ENCODE measurements at places on chromosomes 1 and 21.

DNA sequence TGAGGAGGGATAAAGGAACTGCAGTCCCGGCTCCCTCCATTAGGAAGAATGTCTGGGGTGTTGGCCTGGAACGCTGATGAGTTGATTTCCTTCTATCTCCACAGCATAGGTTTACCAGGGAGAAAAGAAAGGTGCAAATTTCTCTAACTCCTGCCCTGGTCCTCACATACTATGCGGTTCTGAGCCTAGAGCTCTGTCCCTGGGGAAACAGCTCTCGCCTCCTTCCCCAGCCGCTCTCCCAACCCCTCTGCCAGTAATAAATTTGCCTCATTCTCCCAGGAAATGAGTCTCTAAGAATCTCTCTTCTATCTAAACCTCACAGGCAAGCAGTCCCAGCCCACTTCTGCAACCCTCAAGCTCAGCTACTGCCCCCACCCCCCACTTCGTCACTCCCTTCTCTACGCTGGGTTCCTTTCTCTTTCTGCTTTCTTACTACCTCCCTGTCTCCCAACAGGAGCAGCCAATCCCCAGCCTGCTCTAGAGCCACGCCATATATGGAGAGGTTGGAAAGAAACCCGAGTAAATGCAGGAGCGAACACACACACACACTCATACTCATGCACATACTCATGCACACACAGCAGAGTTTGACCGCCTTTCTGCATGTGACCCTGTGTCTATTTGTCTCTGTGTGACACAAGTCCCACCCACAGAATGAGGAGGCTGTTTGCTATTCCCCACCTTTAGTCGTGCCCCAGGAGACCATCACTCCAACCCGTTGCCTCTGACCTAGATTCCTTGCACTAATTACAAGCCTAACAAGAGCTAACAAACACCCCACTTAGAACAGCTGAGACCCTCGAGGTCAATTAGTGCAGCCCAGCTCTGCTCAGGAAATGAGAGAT, 13.4 kb downstream of the PLEKHO1 start:
- no peak for DNase-seq

- DNase-seq, result no peak
These were observed 15.8 kb upstream of the CDCA8 start for GRCh38 chr1:37676281-37677142.

- no peak for DNase-seq
These were observed 5.0 kb downstream of the ADARB1 start for GRCh38 chr21:45079351-45079750.

- no peak for DNase-seq
These were observed 19.0 kb upstream of the OLFM3 start for GRCh38 chr1:102015728-102016127.
